Head of caudate nucleus (tissue), 42 donors: ENCODE measurements at places on chromosomes 12 and 14.

- DNase-seq, result no peak
These were observed 81.4 kb downstream of the BBS10 start for GRCh38 chr12:76266797-76267196.

DNA sequence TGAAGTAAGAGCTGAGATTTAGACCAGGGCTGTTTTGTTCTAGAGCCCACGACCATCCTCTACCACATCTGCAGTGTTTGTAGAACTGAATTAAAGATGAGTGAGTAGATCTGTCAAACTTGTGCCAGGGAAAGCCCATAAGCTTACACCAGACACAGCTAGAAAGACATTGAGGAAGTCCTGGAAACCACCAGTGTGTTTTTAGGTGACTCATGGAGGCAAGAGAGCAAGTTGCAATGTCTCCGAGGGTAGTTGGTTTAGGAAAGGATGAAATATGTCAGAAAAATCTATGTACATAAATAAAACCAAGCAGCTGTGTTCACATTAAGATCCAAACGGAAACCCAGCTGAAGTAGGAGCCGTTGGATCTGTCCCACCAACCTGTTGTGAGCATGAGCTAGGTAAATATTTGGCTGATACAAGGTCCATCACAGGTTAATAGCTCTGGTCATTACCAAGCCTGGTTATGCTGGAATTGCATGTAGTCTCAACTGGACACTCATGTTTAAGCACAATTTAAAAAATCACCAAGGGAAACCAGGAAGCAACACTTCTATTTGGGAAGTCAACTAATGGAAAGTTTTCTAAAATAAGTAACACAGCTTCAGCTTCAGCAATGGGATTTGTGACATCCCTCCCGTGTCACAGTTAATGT, 49.9 kb upstream of the PLEKHG3 start:
- DNase-seq, result no peak

- DNase-seq, result no peak
These were observed 36.0 kb upstream of the TRHDE start for GRCh38 chr12:72236071-72236705.

- no peak for DNase-seq
These were observed 136.1 kb upstream of the CCND2 start for GRCh38 chr12:4137441-4137840.

GRCh38 chr12:42144158-42144407, 591 bp downstream of the GXYLT1 start:
- DNase-seq, result peak; percentile 39

- DNase-seq, result no peak
These were observed 41.3 kb upstream of the BCL7A start for GRCh38 chr12:121980191-121980891.

GRCh38 chr12:100171248-100171647, 28.6 kb upstream of the BLTP3B start:
- no peak for DNase-seq

GRCh38 chr14:98290596-98290995, 981.4 kb downstream of the BCL11B start:
- no peak for DNase-seq

DNA sequence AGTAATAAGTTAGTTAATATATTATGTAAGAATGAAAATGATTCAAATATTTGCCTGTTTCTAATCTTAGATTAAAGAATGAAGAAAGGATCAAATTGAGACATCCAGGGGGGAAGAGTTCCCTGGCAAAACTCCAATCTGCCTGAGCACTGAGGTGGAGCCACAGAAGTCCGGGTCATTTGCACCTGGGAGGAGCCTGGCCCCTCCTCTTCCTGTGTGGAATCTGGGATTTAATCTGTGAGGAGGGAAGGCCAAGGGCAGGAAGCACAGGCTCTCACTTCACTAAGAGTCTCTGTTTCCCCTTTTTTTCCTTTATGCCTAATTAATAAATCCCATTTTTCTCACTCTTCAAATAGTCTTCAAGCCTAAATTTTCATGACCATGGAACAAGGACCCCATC, 599.5 kb downstream of the FLRT2 start:
- no peak for DNase-seq

DNA sequence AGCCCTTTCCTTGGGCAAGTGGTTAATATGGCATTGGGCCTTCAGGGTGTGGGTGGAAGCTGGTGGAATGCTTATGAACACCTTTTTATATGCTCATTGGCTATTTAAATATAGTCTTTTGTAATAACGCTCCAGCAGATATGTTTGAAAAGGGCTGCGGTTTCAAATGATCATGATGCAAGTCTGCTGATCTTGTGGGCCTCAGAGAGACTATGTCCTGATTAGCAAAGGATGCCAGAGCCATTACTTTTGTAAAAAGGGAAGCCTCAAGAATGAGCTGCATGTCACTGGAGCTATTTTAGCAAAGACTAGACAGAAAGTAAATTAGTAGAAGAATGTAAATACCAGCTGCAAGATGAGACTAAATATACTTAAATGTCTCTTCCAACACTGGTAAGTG, 200.5 kb downstream of the GXYLT1 start:
- DNase-seq, result no peak

DNA sequence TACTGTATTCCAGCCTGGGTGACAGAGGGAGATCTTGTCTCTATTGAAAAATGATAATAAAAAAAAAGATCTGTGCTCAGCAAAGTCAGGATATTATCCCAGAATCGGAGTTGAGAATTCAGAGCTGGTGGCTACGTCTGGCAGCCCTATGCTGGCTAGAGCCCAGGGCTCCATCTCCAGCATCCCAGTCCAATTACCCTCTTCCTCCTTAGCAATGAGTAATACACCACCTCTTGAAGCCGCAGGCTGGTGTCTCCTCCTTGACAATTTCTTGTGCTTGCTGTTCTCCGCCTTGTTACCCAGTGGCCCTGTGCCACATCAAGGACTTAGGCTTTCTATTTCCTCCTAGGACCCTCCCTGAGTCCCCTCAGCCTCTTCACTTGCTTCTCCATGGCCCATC, 38.4 kb upstream of the DDX11 start:
- DNase-seq, result no peak

- DNase-seq, result no peak
These were observed 1345.6 kb downstream of the FSCB start for GRCh38 chr14:43161477-43161876.

DNA sequence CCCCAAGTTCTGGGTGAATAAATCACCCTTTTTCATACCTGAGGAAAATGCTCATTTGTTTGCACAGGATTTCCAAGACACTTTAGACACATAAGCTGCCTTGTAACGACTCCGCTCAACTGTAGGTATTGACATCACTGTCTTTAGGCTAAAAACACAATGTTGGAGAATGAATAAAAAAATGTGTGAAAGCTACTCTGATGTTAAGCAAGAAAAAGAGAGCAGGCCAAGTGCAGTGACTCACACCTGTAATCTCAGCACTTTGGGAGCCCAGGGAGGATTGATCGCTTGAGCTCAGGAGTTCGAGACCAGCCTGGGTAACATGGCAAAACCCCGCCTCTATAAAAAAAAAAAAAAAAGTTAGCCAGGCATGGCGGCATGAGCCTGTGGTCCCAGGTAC, 11.1 kb upstream of the CIPC start:
- DNase-seq, result no peak

GRCh38 chr14:104112609-104113571, 25.5 kb upstream of the KIF26A start:
- no peak for DNase-seq

DNA sequence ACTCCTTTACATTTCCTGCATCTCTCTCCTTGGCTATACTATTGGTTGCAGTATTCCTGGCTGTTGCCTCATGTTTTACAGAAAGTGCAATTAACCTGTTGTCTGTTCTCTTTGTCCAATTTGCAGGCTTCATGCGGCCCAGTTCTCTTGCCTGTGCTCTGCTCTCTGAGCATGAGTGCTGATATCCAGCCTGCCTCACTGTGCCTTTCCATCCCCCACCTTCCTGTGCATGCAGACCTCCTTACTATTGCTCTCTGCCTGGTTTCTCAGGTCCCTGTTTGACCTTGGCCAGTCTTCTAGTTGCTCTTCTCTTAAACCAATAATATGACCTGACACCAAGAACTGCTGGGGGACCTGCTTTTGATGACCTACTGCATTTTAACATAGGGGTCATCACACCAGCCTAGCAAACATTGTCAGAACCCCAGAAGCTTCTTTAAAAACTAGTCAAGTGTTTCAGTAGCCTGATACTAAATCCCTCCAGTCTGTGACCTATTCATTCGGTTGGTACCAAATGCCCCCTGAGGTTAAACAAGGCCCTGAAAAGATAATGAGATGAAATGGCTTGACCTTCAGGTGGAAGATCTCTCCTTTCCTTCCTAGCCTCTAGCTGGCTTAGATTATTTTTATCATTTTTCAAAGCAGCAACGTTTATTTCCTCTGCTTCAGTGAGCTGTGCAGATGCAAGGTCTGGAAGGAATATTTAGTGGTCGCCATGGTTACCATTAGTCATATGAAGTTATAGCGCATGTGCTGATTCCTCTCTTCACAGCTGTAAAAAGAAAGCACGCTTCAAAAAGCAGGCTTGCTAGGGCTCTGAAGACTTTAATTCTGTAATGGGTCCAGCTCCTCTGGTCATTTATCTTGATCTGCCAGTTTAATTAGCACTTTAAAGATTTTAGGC, 216.5 kb downstream of the PHLDA1 start:
- no peak for DNase-seq

GRCh38 chr14:30569216-30569902, 10.4 kb downstream of the G2E3 start:
- DNase-seq, result no peak

GRCh38 chr14:30054201-30054600, 126.6 kb upstream of the PRKD1 start:
- no peak for DNase-seq

DNA sequence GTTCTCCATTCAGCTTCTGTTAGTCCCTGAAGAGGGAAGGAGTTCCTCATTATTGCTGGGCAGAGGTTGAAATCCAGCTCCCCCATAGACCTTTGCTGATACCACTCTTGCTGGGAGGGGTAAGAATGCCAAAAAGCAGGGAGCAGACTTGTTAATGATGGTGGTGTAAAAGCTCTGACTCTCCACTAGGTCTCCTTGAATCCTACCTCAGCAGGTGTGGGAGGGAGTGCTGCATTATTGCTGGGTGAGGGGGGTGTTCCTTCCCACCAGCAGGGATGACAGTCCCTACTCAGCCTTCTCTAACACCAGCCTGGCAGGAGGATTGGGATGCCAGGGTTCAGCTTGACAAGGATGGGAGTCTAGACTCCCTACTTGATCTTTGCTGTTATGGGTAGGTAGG, 185.8 kb upstream of the NOS1 start:
- DNase-seq, result no peak

GRCh38 chr12:25186038-25186787, 8.7 kb downstream of the DNAI7 start:
- DNase-seq, result no peak

DNA sequence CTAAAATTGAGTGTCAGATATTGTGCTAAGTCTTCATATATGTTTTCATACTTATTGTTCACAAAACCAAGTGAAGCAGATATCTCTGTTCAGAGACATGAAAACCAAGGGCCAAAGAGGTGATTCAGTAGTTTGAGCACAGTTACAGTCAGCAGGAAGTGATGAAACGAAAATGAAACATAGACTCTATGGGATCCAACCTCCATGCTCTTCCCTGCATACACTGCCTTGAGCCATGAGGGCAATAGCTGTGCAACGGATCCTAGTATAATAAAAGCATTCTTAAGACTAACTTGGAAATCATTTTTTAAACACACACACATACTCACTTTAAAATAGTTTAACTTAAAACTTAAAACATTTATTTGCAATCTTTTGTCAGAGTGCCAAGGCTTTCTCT, 27.9 kb downstream of the ESR2 start:
- DNase-seq, result no peak

- DNase-seq, result no peak
These were observed 212.6 kb upstream of the SLC16A7 start for GRCh38 chr12:59383079-59383822.

DNA sequence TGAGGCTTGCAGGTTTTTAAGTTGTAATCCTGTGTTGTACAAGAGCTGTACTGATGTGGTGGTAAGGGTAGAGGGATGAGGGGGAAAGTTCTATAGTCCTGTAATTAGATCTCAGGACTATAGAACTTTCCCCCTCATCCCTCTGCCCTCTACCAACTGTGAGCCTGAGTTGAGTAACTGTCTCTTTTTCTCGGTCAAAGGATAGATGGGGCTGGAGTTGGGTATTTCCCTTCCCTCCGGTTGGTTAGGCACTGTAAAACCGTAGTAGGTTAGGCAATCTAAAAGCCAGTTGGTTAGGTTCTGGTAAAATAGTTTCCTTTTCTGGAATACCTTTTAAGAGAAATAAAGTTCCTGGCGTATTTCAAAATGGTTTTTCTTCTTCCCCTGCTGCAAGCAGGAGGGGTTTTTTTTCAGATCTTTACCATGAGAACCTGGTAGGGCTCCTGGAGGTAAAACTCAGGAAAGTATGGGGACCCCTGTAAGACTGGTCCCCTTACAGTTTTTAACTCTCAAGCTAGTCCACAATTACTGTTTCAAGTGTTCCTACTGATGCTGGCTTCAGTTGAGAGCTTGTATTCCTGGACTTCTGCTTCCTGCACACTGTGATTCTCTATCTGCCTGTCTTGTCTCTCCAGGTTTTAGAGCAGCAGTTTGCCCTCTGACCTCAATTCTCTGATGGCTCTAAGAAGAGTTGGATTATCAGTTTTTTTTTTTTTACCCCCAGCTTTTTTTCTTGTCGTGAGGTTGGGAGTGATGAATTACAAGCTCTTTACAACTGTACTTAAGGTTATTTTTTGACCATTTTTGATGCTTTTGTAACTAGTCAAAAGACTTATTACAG, 58.7 kb downstream of the FUT8 start:
- no peak for DNase-seq

DNA sequence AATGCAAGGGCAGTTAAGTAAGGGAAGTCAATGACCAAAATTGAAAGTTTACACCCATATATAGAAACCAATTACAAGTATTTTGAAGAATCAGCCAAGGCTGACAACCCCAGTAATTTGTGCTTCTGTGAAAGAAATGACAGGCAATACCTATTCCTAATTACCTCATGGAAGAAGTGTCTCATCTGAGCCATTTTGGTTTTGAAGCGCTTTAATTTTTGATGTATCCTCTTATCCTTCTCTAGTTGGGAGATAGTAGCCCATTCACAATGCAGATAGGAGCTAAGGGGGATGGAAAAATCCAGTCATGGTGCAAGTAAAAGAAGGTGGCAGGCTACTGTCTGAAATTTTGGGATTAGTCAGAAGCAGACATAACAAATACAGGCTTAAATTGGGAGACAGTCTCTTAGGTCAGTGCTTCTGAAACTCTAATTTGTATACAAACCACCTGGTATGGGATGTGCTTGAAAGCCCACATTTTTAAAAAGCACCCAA, 30.4 kb upstream of the SUPT16H start:
- DNase-seq, result no peak
